ENCODE measurements at places on chromosomes 13 and 19.

DNA sequence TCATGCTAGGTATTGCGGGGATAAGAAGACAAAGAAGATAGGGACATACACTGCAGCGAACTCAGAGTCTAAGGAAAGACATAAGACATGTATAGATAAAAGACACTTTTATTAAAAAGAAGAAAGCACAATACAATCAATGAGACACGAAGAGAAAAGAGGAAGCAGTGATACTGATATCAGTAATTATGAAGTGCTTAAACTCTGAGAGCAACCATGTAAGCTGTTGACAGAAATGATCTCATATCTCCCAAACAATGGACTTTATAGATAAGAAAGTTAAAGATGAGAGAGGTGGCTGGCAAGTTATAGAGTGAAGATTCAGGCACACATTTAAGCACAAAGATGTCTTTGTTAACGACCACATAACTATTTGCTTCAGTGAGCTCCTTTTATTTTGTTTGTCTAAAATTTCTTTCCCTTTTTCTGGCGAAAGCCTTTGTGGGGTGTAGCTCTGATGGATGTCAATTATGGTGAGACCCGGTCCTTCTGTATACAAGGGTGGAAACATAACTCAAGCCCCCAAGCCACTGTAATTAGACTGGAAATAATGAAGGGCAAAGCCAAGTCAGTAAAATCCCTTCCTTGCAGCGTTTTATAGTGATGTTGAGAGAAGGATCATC, 818.0 kb upstream of the SLC10A2 start:
- no peak for DNase-seq

DNA sequence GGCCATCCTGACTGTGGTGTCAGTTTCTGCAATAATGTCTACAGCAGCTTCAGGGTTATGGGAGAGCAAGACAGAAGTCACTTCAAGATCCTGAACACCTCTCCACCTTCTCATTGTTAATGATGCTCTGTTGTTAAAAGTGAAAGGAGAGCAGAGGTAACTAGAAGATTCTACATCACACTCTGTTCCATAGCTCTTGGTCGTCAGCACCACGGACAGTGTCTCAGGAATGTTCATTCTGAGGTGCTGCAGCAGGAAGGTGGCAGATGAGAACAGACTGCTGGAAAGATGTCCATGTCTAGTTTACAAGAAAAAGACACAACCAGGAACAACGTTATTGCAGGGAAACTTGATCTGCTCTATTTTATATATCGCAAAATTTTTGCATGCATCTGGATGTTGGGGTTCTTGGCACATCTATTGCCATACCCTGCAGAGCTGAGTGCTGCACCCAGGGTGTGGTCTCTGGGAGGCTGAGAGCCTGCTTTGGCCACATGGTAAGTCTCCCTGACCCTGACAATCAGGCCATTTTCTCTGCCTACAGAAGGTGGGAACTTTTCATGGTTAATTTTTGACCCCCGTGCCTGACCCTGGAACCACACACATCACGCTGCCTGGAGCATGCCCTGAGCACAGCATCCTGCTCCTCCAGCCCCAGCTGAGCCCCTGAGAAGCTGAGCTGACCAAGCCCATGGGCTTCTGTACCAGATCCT, 12.7 kb downstream of the CEACAM21 start:
- DNase-seq = peak; percentile 16

GRCh38 chr19:18741124-18742121, 49.7 kb downstream of the COMP start:
- no peak for DNase-seq

GRCh38 chr13:111505175-111505777, 184.8 kb downstream of the TEX29 start:
- DNase-seq = no peak

DNA sequence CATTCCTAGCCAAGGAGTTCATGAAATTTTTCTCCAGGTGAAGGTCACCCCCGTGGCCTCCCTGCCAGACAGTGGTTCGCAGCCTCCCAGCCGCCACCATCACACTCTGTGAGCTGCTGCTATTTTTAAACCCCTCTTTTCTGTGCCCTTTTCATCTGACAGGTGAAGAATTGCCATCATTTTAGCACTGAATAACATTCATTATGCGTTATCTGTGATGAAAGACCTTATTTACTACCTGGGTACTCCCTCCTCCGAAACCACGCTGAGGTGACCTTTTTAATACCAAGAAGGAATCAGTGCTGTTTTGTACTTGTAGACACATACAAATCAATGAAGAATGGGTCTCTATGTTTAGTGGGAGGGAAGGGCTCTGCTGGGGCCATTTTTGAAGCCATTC, 148.9 kb upstream of the GPR12 start:
- no peak for DNase-seq

GRCh38 chr13:111506125-111506524, 185.7 kb downstream of the TEX29 start:
- no peak for DNase-seq

GRCh38 chr13:33624740-33625139, 193.2 kb upstream of the RFC3 start:
- no peak for DNase-seq

DNA sequence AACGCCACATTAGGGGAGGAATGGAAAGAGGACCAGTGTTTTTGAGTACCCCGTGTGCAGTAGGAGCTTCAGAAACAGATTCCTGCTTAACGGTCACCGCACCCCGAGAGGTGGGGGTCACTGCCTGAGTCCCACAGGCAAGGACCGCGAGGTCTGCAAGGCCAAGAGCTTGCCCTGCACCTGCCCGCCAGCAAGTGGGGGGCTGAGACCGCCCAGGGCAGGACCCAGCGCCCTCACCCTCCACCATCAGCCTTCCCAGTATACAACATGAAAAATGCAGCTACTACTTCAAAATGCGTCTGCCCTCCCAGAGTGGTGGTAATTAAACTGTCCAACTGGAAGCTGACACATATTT, 44.9 kb downstream of the COL4A1 start:
- no peak for DNase-seq

DNA sequence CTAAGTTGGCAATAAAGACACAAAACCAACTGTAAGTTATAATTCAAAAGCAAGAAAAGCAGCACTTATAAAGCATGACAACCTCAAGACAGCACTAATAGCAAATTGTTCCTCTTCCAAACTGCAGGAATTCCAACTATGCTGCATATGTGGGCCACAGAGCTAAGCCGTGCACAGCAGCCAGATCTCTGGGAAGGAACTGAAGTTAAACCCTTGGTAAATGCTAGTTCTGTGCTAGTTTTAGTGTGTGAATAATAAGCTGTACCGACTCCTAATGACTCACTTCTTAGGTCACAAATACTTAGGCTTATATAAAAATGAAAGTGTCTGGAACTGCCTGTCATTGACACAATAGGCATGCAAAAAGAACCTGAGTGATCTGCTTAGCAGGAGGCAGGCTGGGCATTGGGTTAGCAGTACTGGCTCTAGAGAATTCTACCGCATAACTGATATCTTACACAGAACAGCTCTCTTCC, 21.2 kb upstream of the GTF3A start:
- no peak for DNase-seq

GRCh38 chr13:39955560-39955959, 300.1 kb downstream of the COG6 start:
- no peak for DNase-seq

DNA sequence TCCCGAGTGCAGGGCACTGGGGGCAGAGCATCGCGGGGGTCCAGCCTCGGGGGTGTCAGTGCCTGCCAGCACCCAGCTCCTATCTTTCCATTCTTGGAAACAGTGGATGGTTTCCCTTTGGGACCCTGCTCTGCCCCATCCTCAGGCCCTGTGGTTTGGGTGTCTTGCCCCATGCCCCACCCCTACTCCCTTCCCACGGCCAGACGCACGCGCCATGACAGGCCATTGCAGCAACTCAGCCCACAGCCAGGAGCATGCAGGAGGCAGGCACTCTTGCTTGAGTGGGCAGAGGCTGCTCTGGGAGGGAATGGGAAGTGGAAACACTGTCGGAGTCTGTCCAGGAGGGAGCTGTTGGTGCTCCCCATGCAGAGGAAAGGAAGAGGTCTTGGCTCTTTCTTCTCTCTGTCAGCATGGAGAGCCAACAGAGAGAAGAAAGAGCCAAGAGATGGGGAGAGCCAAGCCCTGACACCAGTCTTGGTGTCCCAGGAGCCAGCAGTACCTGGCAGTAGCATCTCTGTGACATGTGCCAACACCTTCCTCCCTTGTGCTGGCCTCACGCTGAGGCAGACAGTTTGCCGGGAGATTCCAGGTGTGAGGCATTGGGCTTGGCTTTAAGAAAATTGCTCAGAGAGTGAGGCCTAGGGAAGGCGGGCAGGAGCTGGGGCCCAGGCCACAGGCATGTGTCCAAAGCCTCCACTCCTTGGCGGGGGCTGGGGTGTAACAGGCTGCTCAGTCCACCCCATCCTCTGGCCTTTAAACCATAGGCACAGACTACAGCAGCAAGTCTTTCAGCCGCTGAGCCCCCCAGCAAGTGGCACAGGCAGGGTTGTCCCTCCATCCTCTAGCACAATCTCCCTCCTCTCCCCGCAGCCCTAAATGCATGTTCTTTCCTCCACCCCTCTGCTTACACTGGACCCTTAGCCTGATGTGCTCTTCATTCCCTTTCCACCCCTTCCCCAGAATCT, 86.7 kb upstream of the UQCRFS1 start:
- no peak for DNase-seq

DNA sequence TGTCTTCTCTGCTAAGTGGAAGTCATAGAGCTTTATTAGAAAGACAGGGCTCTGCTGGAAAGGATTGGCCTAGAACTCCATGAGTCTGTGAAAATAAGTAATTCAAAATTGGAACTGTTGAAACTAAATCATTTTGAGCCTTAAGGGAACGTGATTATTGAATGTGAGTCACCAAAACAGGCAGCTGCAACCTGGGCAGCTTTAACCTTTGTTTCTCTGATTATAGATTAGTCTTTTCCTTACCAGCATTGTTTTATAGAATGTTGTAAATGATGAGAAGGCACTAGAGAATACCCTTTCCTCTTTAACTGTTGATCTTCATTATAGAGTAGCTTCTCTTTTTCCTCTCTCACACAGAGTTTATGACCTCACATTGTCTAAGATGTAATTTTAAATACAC, 638.8 kb upstream of the SLITRK6 start:
- DNase-seq = no peak

GRCh38 chr13:27354379-27354778, 70.0 kb upstream of the GTF3A start:
- no peak for DNase-seq

DNA sequence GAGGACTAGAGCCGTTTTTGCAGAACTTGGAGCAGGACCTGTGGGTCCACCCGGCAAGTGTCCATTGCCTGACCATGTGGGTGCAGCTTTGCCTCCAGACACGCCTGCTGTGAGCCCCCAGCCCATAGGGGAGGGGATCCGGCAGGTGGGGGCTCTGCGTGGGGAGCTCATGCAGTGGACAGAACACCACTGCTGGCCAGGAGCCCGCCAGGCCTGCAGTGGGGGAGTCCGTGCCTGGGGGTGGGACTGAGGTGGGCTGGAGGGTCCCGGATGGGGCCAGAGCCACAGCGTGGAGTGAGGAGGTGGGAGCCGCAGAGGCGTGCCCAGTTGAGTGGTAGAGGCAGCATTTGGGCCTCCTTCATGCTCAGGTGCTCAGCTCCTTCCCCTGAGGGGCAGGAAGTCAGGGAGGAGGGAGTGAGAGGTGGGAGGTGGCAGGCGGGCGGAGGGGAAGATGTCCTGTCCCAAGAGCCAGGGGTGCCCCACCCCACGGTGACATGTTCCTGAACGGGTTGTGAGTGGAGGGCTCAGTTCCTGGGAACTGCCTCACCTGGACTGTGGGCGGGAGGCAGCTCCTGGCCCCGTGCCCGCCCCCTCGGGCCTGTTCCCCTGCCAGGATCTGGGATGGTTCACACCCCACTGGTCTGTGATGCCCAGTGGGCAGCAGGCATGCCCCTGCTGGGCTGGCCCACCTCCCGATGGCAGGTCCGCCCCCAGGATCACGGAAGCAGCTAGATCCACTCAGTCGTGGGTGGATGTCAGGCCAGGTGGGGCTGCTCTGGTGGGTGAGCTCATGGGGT, 8.8 kb downstream of the ADAT3 start:
- no peak for DNase-seq

- no peak for DNase-seq
Measured at GRCh38 chr19:4455719-4456475, 1.7 kb downstream of the UBXN6 start.

DNA sequence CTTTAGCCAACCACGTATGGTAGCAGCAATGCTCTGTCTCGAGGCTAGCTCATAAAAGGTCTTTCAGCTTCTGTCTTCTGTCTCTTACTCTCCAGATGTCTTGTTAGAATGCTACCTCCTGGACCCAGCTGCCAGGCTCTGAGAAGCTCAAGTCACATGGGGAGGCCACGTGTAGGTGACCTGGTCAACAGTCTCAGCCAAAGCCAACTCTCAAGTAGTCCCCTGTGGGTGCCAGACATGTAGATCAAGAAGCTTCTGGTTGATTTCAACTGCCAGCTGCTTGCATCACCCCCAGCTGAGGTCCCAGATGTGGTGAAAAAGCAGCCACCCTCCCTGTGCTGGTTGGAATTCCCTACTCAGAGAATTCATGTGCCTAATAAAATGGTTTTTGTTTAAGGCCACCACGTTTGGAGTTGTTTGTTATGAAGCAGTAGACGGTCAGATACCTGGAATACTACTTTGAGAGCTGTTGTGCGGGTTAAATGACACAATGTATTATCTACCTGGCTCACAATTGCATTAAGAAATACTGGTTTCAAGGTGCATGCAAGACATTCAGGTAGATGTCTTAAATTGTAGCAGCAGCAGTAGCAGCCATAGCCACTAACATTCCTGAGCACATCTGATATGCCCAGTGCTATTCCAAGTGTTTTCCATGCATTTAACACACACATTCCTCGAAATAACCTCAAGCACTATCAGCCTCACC, 131.0 kb upstream of the RFC3 start:
- DNase-seq = no peak

DNA sequence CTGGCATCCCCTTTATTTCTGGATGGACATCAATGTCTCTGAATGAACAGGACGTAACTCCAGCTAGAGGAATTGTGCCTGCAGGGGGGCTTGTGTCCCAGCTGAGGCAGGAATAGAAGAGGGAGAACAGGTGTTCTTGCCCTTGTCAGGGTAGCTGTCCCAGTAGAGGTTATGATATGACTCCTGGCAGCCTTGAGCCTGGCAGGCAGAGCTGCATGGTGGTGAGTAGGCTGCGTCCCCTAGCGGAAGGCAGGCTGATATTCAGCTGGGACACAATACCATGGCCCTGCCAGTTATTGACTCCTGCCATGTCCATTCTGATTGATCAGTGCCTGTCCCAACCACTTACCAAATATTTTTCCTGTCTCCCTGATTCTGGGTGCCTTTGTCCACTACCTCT, 197.2 kb downstream of the RAP2A start:
- DNase-seq = no peak

DNA sequence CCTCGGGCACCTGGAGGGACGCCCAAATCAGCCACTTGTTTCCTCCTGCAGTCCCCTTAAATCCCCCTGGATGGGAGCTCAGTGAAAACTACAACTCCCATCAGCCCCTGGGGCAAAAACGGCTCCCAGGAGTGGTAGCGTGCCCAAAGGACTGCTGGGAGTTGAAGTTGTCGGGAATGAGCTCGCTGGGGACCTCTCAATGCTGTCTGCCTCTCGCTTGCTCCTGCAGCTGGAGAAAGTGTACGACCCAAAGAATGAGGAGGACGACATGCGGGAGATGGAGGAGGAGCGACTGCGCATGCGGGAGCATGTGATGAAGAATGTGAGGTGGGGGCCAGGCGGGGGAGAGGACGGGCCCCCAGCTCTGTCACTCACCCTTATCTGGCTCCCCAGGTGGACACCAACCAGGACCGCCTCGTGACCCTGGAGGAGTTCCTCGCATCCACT, 14.7 kb upstream of the DHDH start:
- peak; percentile 19 for DNase-seq
